NCI-H187 (cell line): ENCODE measurements at places on chromosomes 3 and 15.

GRCh38 chr3:40996827-40997710 lies 202.2 kb upstream of the CTNNB1 start:
- no peak for DNase-seq

DNA sequence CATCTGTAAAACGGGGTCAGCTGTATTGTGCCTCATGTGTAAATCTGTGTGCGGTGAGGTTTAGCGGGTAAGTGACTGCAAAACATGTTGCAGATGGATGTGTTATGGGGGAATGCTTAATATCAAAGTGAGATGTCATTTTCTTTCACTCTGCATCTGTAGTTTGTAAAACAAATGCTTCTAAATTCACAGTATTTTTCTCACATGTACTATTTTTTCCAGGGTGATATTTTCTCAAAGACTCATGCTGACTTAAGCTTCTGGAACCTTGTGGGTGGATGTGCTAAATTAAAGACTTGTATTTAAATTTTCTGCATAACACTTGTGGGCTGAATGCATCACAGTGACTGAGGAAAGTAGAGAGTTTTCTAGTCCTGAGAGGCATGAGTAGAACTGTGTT lies 115.2 kb upstream of the TP63 start:
- DNase-seq, result no peak

- DNase-seq, result no peak
Measured at GRCh38 chr15:91469632-91470567, 369.8 kb downstream of the SV2B start.

DNA sequence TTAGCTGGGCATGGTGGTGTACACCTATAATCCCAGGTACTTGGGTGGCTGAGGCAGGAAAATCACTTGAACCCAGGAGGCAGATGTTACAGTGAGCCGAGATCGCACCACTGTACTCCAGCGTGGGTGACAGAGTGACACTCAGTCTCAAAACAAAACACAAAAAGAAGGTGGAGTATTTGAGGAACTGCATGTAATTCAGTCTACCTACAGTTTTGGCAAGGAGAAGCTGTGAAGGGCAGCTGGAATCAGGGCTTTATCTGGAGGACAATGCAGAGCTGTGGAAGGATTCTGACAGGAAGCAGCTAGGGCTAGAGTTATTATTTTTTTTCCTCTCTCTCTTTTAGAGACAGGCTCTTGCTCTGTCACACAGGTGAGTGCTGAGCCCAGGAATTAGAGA lies 6.8 kb downstream of the H1-8 start:
- DNase-seq, result no peak

DNA sequence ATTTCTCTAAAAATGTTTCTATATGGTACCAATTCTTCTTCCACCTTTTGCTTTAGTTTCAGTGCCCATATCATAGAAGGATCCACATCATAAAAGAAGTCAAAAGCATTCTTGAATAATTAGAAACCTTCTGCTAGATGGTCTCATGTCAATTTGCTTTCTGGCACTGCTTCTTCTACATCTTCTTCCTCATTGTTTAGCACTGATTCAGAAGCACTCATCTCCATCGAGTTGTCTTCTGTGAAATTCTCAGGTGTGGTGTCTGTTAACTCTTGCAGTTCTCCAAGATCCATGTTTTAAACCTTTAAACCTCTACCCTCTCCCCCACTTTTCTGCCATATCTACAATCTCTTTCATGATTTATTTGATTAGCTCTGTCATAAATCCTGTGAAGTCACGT lies 154.8 kb downstream of the WDR76 start:
- no peak for DNase-seq

- no peak for DNase-seq
Measured at GRCh38 chr3:33099109-33099645, 2.2 kb upstream of the GLB1 start.

DNA sequence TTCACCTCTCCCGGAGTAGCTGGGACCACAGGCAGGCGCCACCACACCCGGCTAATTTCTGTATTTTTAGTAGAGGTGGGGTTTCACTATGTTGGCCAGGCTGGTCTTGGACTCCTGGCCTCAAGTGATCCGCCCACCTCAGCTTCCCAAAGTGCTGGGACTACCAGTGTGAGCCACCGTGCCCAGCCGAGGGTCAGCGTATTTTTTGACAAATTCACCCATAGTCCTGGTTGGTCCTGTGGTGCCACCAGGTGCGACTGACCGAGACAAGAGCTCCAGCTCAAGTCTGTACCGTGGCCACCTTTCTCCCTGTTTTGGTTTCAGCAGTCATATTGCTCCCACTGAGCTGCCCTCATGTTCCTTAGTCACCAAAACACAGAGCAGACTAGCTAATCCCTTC lies 8.8 kb downstream of the SLC51A start:
- no peak for DNase-seq

GRCh38 chr3:128619146-128619890 lies 31.3 kb downstream of the RPN1 start:
- no peak for DNase-seq

DNA sequence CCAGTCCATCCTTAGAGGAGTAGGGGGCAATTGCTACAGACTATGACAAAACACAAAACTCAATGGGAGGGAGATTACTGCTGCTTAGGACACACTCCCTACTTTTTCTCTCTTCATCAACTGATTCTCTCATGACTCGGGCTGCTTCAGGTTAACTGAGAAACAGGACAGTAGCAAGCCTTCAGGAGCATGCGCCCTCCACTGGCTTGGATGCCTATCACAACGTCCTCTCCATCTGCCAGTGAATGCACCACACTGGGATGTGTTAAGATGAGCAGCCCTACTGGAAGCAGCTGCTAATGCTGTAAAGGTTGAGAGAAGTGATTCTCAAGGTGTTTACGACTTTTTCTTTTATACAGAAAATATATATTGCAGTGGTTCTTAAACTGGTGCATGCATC lies 542.3 kb downstream of the EDEM1 start:
- no peak for DNase-seq

GRCh38 chr15:47817969-47818548 lies 100.8 kb downstream of the SEMA6D start:
- no peak for DNase-seq

- no peak for DNase-seq
Measured at GRCh38 chr3:65619888-65620287, 418.8 kb downstream of the MAGI1 start.

DNA sequence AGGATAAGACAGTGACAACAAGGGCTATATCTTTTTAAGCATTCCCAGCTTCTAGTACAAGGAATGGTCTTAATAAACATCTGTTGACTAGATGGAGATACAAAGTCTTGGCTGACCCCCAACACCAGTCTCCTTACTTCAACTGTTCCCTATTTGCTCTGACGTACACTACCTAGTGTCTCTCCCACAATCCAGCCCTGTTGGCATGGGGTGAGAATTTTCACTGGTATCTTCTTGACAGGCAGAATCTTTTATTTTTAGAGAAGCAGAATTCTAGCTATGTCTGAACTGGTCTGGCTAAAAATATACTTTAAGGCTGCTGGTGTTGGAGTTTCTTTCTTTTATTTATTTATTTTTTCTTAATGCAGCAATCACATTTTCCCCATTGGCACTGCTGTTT lies 82.0 kb downstream of the ETFA start:
- no peak for DNase-seq

DNA sequence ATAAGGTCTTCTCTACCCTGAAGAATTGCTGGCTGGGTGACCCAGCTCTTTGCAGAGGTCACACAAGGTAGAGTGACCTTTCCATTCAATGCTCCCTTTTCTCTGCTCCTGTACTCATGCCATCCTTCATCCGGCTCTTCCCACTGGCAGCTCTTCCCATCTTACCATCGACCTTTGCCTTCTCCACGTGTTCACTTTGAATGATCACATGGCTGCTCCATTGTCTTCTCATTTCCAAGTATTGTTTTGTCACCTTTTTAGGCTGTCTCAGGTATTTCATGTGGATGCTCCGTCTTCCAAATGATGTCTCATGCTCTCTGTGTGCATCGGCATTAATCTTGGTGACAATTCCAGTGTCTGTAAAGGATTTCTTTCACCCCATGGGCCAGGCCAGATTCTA lies 76.6 kb upstream of the ONECUT1 start:
- DNase-seq, result no peak

DNA sequence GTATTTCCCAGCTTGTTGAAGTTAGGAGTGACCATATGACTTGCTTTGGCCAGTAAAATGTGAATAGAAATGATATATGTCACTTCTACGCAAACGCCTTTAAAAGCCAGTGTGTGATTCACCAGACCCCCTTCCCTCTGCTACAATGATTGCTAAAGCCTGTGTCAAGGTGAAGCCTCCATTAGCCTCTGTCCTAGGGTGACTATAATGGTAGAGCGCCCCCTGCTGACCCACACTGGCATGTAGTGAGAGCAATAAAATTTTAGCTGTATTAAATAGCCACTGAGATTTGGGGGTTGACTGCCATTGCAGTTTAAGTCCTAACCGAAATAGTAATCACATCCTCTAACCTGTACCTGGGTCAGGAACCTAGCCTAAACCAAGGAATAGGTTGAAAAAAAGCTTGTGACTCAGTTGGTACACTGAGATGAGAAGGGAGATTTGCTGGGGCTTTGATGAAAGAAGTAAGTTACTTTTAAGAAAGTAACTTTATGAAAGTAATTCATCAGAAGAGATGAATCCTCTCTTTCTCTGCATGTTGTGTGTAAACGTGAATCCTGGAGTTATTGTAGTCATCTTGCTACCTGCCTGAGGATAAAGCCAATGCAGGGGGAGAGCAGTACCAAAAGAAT lies 52.6 kb downstream of the GTF2E1 start:
- DNase-seq, result peak; percentile 64

DNA sequence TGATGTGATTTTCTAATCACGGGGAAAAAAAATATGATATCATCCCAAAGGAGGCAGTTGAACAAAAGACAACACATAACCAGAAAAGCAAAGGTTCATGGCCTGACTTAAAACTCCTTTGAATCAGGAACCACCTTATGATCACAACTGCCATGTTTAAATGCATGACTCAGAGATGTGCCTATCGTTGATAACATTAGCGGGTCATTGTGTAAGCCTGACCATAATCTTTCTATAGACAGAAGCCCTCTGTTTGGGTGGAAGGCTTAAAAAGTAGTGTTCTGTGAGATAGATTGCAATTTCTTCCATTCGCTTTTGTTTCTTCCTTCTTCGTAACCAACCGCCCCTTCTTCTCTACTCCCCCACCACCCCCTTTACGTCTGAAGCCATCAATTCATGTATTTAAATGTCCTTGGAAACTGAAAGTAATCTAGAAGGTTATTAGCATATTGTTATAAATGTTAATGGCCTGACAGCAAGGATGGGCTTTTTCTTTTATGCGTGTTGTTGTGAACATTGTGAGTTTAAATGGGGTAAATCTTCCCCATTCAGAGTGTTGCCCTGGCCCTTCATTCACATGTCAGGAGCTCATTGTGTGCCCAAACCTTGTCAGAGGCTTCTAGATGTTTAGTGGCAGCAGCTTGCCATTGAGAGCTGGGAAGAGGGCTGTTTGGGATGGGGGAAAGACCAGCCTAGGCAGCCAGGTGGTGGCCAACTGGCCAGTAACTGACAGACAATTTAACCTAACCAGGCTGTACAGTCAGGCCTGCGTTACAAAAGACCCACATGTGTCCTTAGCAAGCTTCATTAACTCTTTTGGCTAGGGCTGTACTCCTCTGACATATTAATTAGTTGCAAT lies 64.5 kb downstream of the EPHA3 start:
- DNase-seq, result no peak

DNA sequence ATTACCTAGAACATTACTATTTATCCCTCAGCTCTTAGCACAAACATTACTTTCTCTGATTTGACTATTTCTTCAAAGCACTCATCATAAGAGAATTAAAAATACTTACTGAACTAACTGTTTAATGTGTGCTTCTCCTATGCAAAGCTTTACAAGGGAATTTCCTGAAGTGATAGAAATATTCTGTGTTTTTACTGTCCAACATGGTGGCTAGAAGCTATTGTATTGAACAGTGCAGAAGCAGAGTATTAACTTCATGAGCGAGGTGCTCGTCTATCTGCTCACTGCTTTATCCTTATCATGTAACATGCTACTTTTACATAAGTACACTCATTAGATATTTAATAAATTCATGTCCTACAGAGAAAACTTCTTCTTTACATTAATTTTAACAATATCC lies 239.1 kb downstream of the ISL2 start:
- DNase-seq, result no peak

GRCh38 chr3:136939489-136939888 lies 18.3 kb upstream of the IL20RB start:
- DNase-seq, result no peak

GRCh38 chr3:144127014-144127413 lies 155.4 kb downstream of the DIPK2A start:
- no peak for DNase-seq

DNA sequence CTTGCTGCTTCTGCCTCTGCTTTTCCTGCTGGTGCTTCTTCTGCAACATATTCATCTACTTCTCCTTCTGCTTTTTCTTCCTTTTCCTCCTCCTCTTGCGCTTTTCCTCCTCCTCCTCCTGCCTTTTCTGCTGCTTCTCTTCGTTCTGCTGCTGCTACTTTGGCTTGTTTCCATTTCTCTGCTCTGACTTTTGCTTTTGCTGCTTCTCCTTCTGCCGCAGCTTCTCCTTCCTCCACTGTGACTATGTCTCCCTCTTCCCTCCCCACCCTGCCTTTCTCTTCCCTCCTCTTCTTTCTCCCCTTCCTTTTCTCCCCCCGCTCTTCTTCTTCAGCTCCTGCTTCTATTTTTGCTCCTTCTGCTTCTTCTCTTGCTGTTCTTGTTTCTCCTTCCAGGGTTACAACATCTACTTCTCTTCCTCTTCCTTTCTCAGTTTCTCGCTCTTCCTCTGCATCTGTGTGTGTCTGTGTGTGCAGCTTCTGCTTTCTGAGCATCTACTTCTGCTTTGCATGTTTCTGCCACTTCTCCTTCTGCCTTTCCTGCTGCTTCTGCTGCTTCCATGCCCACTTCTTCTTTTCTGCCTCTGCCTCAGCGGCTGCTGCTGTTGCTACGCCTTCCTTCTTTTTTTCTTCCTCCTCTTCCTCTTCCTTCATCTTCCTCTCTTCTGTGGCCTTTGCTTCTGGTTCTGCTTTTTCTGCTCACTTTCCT lies 51.4 kb downstream of the FAM43A start:
- DNase-seq, result no peak

DNA sequence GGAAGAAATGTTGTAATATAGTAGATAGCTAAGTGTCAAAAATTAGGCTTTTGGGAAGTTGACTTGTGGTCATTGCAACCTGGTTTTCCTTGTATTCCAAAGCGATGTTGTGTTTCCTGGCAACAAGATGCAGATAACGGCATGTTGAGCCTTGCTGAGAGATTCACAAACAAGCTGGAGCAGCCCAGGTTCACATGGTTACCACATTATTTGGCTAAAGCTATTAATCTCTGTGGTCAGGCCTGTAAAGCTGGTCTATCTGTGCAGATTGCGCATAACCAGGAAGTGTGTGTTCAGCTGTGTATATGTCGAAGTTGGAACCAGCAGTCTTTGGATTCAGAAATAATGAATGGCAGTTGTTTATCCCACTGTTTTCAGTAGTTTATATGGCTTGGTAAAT lies 6.6 kb downstream of the TIPARP start:
- no peak for DNase-seq
